NCI-H1417 treated with DMSO at 0.1 percent for 48 hours (cell line): ENCODE measurements at places on chromosomes 12 and 14.

DNA sequence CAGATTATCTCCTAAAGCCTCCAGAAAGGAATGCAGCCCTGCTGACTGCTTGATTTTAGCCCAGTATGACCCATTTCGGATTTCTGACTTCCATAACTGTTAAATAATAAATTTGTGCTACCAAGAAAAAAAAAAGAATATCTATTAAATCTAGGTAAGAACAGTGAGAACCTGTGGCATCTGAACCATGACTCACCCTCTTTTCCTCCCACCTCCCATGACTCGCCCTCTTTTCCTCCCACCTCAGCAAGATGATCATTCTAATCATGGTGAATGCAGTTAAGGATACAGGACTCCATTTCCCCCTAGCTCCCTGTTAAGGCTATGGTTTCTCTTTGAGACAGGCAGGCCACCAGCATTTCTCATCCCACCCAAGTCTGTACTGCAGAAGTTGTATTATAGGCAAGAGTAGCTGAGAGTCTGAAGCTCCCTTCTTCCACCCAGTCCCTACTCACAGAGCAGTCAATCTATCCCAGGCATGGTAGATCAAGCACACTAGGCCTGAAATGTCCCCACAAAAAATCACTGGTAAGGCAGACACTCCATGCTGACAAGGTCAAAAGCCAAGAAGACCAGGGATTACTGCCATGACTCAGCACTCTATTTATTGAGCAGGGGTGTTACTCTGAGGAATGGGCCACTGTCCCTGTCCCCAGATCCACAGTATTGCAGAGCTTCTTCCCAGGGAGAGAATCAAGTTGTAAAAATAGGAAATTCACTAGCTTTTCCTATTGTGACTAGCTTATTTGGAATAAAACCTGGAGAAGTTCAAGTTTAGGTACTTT is 188.9 kb downstream of the ADAMTS20 start:
- DNase-seq = no peak

DNA sequence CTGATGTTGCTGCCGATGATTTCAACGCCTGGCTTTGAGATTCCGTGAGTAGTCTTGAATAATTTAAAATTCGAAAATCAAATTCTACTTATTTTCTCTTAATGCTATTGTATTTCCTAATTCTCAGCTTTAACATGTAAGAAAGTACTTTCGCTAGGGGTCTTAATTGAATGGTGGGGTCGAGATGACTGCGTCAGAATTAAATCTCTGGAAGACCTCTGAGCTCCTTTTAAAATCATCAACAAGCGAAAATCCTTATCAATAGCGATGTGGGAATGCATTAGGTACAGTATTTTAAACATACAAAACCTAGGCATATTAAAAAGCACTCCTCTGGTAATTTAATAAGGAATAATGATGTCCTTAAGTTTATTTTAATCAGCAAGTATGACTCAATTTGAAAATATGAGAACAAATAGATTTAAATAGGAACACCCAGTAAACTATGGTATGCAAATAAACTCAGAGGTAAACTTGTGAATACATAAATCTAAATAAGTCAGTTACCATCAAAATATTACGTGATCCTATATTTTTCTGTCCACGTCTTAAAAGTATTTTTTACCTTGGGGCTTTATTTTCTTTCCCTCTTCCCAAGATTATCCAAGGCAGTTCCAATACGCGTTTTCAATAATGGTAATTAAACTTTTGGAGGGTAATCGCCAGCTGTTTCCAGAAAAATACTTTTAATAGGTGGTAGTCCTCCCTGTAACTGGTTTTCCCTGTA is 1.4 kb downstream of the FOXA1 start:
- no peak for DNase-seq

DNA sequence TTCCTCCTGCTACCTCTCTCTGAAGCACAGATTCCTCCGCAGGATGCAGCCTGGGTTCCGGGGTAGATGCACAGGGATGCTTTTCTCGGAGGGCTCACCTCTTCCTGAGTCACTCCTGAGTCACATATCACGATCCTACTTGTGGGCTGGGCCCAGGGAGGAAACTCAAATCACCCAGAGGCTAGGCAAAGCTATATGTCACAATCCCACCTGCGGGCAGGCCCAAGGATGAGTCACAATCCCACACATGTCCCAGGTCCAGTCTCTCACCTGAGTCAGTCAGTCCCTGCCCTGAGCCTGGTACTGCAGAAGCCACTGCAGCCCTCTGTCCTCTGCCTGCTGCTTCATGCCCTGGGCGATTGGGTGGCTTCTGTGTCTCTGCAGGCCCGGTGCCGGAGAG is 149.0 kb upstream of the GSC start:
- no peak for DNase-seq

DNA sequence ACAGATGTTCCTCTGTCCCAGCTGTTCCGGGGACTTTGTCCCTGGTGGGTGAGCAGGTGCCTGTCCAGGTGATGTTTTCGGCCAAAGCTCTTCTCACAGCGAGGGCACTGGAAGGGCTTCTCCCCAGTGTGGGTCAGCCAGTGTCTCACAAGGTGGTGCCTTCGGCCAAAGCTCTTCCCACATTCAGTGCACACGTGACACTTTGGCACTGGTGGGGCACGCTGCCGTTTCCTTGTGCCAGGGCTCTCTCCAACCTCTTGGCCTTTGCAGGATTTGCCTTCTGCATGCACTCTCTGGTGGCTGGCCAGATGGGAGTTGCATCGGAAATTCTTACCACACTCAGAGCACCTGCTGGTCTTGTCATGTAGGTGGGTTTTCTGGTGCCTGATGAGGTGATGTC is 7.7 kb downstream of the ZNF641 start:
- no peak for DNase-seq
